GM04504 (cell line): ENCODE measurements at places on chromosomes 3 and 15.
A peak's percentile ranks its signal among the peaks of the same experiment; 100 is the strongest.

DNA sequence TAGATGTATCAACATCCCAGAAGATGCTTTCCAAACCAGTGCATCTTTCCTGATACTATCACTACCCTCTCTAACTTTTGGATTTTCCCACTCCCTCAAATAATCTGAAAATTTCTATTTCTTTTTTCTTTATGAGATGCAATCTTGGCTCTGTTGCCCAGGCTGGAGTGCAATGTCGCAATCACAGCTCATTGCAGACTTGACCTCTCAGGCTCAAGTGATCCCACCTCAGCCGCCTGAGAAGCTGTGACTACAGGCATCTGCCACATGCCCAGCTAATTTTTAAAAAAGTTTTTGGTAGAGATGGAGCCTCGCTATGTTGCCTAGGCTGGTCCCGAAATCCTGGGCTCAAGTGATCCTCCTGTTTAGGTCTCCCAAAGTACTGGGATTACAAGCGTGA lies 239.7 kb downstream of the SUCLG2 start:
- no peak for DNase-seq

GRCh38 chr3:36679384-36680200 lies 84.8 kb downstream of the DCLK3 start:
- peak; percentile 55 for DNase-seq

DNA sequence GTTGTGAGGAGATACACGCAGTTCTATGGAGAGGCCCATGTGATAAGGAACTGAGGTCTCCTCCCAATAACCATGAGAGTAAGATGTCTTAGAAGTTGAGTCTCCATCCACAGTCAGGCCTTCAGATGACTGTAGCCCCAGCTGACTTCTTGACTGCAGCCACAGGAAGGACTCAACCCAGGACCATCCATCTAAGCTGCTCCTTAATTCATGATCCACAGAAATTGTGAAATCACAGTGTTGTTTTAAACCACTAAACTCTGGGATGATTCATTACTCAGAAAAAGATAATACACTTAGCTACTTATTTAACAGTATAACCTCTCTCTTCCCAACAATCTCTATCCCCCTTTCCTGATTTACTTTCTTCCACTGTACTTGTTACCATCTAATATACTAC lies 173.3 kb downstream of the ALDH1A2 start:
- no peak for DNase-seq

DNA sequence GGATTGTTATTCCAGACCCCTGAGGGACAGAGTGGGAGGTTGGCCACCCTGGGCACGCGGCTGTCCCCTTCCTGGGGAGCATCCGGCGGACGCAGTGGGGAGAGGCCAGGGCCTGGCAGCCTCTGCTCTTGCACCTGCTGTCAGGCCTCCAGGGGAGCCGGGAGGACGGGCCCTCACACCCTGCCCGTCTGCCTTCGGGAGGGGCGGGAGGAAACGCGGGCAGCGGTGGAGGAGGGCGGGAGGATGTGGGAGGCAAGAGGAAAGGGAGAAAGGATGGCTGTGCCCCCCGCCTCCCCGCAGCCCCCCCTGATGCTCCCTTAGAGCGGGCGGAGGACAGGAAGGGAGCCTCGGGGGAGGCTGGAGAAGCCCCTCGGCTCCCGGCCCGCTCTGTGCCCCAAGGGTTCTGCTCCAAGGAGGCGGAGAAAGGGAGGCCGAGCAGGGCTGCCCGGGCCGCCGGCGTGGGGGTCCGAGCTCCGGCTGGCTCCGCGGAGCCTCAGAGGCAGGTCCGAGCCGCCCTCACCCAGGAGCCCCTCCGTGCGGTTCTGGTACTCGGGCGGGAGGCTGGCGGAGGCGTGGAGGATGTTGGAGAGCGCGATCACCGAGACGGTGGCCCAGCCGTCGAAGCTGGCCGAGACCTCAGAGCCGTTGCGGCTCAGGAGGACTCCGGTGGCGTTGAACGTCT lies 40.9 kb downstream of the MUC20 start:
- DNase-seq = no peak

GRCh38 chr3:165669504-165669903 lies 167.7 kb downstream of the BCHE start:
- no peak for DNase-seq

DNA sequence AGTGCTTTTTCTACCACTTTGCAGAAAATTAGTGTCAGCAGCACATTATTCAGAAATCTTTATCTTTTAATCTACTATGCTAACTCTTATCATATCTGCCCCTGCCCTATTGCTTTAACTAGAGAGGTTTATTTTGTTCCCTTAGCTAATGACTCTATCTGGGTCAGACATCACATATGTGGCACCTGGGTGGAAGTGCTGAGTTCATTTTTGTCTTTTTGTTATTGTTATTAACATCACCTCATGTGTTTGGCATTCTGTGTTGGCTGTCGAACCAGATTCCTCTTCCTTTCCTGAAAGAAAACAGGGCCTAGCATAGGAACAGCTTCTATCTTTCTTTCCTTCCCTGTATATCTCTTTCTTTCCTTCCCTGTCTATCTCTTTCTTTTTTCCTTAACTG lies 100.7 kb downstream of the RBMS3 start:
- no peak for DNase-seq

DNA sequence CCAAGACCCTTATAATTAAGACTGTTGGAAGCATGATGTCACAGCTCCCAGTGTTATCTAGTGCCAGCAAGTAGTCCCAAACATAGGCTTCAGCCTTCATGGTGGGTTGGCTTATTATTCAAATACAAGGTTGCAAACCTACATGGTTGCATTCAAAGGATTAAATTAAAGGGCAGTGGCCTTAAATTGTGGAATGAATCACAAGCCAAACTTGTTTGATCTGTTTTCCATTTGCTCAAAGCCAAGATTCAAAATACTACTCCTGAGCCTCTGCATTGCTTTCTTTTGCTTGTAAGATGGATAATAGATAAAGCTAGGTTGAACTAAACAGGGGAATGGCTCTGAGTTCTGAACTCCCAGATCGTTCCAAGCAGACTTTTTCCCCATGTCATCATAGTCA lies 52.4 kb upstream of the GNB4 start:
- no peak for DNase-seq

DNA sequence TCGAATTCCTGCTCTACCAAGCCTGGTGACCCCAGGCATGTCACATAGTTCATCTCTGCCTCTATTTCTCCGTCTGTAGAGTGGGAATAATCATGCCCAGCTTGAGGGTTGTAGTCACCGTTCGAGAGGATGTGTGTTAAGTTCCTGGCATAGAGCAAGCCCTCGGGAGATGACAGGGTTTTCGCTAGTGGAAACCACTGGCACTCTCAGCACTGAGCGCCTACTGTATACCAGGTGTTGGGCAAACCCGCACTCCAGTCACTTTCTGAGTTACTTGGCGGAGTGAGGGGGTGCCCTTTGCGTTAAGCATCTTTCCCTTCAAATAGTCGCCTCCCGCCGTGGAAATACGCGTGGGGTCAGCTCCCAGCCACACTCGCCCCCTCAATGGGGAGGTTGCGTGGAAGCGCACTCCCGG lies 5.1 kb downstream of the FEZF2 start:
- no peak for DNase-seq

DNA sequence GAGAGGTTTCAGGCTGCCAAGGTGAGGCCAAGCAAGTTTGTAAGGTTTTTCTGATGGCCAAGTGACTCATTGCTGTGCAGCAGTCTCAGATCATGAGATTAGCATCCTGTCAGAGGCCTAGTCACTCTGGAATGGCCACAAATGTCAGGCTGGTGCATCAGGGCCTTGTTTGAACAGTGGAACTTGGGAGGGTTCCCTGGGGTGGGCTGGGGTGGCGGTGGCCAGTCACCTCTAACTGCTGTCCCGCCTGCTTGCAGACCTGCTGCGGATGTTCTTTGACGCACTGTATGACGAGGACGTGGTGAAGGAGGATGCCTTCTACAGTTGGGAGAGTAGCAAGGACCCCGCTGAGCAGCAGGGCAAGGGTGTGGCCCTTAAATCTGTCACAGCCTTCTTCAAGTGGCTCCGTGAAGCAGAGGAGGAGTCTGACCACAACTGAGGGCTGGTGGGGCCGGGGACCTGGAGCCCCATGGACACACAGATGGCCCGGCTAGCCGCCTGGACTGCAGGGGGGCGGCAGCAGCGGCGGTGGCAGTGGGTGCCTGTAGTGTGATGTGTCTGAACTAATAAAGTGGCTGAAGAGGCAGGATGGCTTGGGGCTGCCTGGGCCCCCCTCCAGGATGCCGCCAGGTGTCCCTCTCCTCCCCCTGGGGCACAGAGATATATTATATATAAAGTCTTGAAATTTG lies 2.8 kb upstream of the FAM131A start:
- no peak for DNase-seq

GRCh38 chr15:60656481-60656880 lies 177.5 kb upstream of the ICE2 start:
- no peak for DNase-seq

- no peak for DNase-seq
Observed at GRCh38 chr15:49323207-49323606, 99.8 kb upstream of the FGF7 start.

GRCh38 chr3:102225407-102226132 lies 209.2 kb upstream of the ZPLD1 start:
- peak; percentile 46 for DNase-seq

- no peak for DNase-seq
Observed at GRCh38 chr3:148681080-148681479, 16.6 kb upstream of the AGTR1 start.

DNA sequence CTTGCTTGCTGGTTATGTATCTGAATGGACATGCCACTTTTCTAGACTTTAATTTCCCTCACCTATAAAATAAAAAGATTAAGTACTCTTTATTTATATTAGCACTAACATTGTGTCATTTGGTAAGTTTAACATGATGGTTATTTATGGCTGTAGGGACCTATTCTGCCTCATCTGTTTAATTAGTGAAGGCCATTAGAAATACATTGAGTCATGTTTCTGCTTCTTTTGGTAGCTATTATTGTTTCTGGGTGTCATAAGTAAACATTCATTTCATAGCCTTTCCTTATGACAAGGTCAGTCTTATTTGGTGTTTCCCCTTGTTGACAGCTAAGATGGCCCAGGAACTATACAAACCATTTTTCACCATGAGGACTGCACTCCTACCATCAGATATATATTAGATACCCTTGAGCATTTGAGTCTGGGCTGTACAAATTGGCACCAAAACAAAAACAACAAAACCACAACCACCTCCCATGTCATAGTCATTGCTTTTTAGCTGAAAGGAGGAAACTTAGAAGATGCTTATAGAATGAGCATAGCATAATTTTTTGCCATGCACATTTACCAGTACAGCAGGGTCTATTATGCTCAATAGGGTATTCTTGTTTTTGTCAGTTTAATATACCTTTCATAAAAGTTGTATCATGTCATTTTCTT lies 39.3 kb downstream of the SRP14 start:
- no peak for DNase-seq

DNA sequence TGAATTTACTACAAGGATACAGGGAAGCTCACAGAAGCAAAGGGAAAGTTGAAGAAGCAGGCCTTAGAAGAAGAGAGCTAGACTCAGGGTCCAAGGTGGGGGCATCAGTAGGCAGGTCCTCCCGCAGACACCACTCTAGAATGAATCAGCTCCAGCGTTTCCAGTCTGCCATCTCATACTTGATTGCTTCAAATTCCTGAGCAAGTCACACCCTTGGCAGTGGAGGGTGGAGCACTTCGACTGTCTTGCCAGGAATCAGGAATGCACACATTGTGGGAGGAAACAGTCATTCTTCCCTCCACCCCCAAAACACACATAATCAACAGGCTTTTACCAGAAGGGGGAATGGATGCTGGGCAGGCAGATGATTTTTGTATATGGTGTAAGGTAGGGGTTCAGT lies 78.5 kb downstream of the CHCHD6 start:
- peak; percentile 86 for DNase-seq

DNA sequence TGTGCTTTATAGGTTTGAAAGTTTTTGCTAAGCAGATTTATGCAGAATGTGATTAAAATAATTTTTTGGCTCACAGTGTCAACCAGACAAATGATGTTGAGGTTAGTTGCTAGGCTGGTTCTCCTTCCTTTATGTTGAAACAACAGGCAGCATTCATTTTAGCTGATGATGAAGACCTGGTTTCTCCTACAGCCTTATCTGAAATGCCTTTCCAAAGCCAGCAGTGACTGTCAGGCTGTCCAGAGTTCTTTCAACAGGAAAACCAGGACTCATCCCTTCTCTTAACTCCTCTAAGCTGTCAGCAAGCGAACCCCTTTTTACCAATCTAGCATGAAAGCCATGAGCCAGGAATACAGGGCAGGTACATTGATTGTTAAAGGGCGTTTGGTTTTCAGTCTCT lies 84.1 kb downstream of the ZNF609 start:
- DNase-seq = no peak

- no peak for DNase-seq
Observed at GRCh38 chr3:133238015-133238414, 161.8 kb upstream of the BFSP2 start.

DNA sequence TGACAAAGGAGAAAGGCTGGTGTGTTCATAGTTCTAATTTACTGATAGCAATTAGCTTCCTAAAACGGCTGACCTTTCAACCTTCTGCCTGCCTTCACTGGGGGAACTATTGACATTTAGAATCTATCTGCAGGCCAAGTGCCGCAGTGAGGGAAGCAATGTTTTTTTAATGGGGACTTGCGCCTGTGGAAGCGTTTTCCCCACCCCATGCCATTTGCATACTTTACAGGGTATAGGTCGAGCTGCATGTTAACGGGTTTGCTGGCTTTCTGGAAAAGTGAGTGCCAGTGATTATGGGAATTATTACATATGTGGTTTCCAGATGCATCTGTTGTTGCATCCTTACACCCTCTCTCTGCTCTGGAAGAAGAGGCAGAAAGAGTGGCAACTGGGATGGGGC lies 180.1 kb downstream of the RAB11A start:
- no peak for DNase-seq

GRCh38 chr3:165553371-165553770 lies 283.9 kb downstream of the BCHE start:
- no peak for DNase-seq

- no peak for DNase-seq
Observed at GRCh38 chr3:50205413-50206276, 574 bp downstream of the SLC38A3 start.

- no peak for DNase-seq
Observed at GRCh38 chr15:91930092-91930491, 76.6 kb downstream of the SLCO3A1 start.

DNA sequence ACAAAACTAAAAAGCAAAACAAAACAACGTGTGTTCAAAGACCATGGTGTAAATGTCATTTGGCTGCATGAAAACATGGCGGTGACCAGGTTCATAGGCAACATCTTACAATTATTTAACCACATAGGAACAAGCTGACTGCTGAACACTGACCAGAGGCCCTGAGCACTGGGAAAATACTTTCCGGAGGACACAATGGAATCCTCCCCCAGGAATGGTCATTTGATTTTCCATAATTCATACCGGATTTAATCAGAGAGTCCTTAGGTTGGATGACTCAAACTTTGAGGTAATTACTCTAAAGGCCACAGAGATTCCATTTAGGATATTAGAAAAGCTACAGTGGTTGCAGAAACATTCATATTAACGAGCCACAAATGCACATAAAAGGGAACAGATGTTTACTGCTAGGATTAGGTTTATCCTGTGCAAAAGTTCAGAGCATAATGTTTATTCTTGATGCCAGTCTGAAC lies 254.7 kb downstream of the NR1D2 start:
- peak; percentile 79 for DNase-seq

- peak; percentile 7 for DNase-seq
Observed at GRCh38 chr3:9552252-9552999, 1.2 kb downstream of the LHFPL4 start.
